ENCODE measurements at places on chromosomes 2 and 18.
A peak's percentile ranks its signal among the peaks of the same experiment; 100 is the strongest.

DNA sequence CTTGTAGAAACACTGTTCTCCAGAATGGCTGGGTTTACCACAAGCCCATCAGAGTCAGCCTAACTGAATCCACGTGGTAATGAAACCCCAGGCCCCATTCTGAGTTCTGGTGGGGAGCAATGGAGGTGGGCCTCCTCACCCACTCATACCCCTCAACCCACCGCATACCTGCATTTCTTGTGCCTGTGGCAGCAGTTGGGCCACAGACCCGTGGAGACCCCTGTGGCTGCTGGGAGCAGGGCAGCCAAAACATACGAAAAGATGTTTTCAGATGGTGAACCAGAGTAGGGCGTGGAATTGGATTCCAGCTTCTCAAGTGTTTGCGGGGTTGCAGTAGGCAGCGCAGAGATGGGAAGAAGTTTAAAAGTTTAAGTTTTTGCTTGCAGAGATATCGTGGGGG lies 51.0 kb downstream of the ITGA6 start:
- DNase-seq = no peak
- H3K36me3 ChIP-seq = no peaks in the 10 kb centered on the region
- peaks cover 8% of the 10 kb centered on the region for H3K4me1 ChIP-seq

GRCh38 chr2:130258356-130258755 lies 60.1 kb upstream of the TUBA3E start:
- H3K36me3 ChIP-seq = no peaks in the 10 kb centered on the region
- H3K4me1 ChIP-seq = no peaks in the 10 kb centered on the region
- no peak for DNase-seq
- H3K27me3 ChIP-seq = peaks cover 38% of the 10 kb centered on the region
- H3K27ac ChIP-seq = no peak overlapping the region
- H3K4me3 ChIP-seq = no peak overlapping the region

DNA sequence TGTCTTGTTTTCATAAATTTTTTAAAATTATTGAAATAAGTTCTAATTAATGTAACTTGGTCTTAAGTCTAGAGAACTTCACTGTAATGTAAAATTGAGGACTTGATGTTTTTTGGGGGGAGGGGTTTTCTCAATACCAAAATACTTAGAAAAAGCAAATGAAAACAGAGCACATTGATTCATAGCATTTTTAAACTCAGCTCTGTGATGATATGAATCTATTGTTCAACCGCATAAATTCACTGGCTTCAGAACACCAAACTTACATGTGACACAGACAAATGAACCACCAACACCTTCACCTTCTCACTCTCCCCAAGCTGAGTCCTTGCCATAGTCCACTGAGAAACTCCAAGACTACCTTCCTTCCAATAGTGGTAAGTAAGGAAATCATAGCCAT lies 108.2 kb downstream of the ZNF521 start:
- H3K36me3 ChIP-seq = no peaks in the 10 kb centered on the region
- H3K27ac ChIP-seq = no peak overlapping the region
- no peak overlapping the region for H3K4me3 ChIP-seq
- H3K4me1 ChIP-seq = peaks cover 31% of the 10 kb centered on the region
- H3K27me3 ChIP-seq = no peaks in the 10 kb centered on the region

DNA sequence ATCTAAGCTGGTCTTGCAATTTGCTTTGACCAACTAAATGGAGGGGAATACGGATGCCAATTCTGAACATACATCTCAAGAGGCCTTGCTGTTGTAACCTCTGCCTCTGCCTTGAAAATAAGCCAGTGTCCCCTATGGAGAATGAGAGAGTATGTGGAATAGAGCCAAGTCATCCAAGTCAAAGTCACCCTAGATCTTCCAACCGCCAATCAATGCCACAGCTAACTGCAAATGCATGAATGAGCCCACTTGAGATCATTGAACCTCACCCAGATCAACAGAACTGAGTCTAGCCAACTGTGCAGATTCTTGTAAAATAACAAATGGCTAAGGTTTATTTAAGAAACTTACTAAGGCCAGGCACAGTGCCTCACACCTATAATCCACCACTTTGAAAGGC lies 139.8 kb upstream of the TANK start:
- H3K27ac ChIP-seq = no peak overlapping the region
- H3K27me3 ChIP-seq = no peaks in the 10 kb centered on the region
- DNase-seq = no peak
- H3K4me3 ChIP-seq = no peak overlapping the region
- no peaks in the 10 kb centered on the region for H3K4me1 ChIP-seq

DNA sequence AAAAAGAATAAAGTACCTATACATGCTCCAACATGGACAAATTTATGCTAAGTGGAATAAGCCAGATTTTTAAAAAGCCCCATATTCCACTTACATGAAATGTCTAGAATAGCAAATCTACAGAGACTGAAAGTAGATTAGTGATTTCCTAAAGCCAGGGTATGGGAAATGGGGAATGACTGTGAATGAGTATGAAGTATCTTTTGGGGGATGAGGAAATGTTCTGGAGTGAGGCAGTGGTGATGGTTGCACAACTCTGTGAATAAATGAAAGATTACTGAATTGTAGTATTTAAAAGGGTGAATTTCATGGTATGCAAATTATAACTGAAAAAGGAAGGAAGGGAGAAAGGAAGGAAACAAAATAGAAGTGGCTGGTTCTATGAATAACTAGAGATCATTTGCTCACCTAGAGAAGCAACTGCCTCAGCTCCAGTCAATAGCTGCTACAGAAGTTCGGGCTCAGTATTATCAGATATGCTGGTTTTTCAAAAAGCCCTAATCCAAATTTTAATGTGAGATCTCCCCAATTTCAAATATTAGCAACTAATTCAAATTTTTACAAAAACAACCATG lies 39.3 kb downstream of the MAP3K2 start:
- no peaks in the 10 kb centered on the region for H3K36me3 ChIP-seq
- DNase-seq = peak; percentile 62
- H3K27me3 ChIP-seq = no peaks in the 10 kb centered on the region
- H3K4me3 ChIP-seq = no peak overlapping the region

- H3K27me3 ChIP-seq = no peaks in the 10 kb centered on the region
- no peak for DNase-seq
- H3K36me3 ChIP-seq = no peaks in the 10 kb centered on the region
- no peak overlapping the region for H3K27ac ChIP-seq
- H3K4me3 ChIP-seq = no peak overlapping the region
Observed at GRCh38 chr2:228016402-228016801, 145.0 kb downstream of the DAW1 start.

- no peaks in the 10 kb centered on the region for H3K27me3 ChIP-seq
- no peaks in the 10 kb centered on the region for H3K36me3 ChIP-seq
- H3K27ac ChIP-seq = peak overlapping the region; percentile 98
- peaks cover 57% of the 10 kb centered on the region for H3K4me1 ChIP-seq
- peak; percentile 61 for DNase-seq
Observed at GRCh38 chr2:9556121-9556743, 602 bp upstream of the ADAM17 start.

DNA sequence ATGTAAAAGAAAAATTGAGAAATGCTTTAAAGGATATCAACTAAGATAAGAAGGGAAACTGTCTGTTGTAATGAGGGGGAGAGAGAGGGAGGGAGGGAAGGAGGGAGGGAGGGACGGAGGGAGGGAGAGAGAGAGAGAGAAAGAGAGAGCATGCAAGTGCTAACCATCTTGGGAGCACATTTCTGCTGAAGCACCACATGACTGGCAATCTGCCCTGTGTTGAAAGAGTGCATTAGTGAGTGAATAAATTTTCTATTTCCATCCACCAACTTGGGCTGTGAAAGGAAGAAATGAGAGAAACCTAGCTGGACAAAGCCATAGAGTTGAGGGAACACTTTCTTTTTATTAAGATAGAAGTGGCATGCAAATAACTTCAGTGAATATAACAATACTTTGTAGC lies 110.7 kb downstream of the TMX3 start:
- no peak overlapping the region for H3K4me3 ChIP-seq
- peak; percentile 11 for DNase-seq
- H3K36me3 ChIP-seq = no peaks in the 10 kb centered on the region
- H3K4me1 ChIP-seq = no peaks in the 10 kb centered on the region
- no peak overlapping the region for H3K27ac ChIP-seq
- no peaks in the 10 kb centered on the region for H3K27me3 ChIP-seq

- no peaks in the 10 kb centered on the region for H3K27me3 ChIP-seq
- peaks cover 21% of the 10 kb centered on the region for H3K36me3 ChIP-seq
- peak; percentile 39 for DNase-seq
- H3K4me3 ChIP-seq = no peak overlapping the region
- peak overlapping the region; percentile 51 for H3K27ac ChIP-seq
Observed at GRCh38 chr2:217826520-217826919, 176.3 kb downstream of the TNS1 start.

DNA sequence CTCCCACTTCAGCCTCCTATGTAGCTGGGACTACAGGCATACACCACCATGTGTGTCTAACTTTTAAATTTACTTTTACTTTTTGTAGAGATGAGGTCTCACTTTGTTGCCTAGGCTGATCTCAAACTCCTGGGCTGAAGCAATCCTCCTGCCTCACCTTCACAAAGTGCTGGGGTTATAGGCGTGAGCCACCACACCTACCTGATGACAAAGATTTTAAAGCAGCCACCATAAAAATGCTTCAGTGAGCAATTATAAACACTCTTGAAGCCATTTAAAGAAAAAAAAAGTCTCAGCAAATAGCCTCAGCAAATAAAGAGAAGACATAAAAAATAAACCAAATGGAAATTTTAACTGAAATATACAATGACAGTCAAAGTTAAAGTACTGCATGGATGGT lies 35.6 kb downstream of the MRPS5 start:
- no peak overlapping the region for H3K4me3 ChIP-seq
- H3K27ac ChIP-seq = no peak overlapping the region
- H3K27me3 ChIP-seq = no peaks in the 10 kb centered on the region
- DNase-seq = no peak
- no peaks in the 10 kb centered on the region for H3K4me1 ChIP-seq
- H3K36me3 ChIP-seq = peaks cover 21% of the 10 kb centered on the region

GRCh38 chr18:27921904-27922751 lies 254.8 kb downstream of the CDH2 start:
- DNase-seq = peak; percentile 49
- H3K27ac ChIP-seq = no peak overlapping the region
- no peaks in the 10 kb centered on the region for H3K36me3 ChIP-seq
- no peak overlapping the region for H3K4me3 ChIP-seq

All from GM23248 (cell line).